ENCODE measurements at places on chromosomes 3 and 15.

DNA sequence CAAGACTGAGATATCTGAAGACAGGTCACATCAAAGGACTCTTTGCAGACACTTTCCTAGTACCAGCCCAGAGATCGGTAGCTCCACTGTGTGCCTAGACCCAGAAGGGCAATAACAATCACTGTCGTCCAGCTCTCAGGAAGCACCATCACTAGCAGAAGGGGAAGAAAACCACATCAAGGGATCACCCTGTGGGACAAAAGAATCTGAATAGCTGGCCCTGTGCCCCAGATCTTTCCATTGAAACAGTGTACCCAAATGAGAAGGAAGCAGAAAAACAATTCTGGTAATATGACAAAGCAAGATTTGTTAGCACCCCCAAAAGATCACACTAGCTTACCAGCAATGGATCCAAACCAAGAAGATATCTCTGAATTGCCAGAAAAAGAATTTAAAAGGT, 404.4 kb upstream of the NECTIN3 start:
- DNase-seq, result no peak

DNA sequence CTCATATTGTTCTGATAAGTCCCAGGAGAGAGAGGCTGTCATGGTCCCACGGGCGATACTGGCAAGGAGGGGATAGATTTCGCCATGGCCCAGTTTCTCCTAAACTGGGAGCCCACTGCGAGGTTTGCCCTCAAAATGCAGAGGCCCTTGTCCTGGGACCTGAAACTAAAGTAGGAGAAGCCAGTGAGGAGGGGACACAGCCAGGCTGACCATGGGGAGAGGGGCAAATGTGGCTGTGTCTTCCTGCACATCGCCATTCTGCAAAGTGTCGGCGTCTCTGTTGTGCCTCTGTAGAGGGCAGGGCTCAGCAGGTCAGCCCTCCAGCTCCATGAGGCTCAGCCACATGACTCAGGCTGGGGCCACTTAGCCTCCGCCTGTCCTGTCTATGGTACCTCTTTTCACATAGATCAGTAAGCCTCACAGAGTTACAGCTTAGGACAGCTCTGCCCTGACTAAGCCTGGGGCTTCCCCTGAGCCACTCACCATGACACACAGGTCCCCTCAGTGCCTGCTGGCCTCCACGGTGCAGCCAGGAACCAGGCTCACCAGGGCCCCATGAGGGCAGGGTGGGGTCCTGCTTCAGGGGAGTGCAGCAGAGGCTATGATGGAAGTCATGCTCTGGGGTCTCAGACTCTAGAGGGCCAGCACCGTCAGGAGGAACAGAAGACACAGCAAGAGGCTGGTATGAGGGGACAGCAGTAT, 28.6 kb upstream of the PLXNA1 start:
- DNase-seq, result no peak

DNA sequence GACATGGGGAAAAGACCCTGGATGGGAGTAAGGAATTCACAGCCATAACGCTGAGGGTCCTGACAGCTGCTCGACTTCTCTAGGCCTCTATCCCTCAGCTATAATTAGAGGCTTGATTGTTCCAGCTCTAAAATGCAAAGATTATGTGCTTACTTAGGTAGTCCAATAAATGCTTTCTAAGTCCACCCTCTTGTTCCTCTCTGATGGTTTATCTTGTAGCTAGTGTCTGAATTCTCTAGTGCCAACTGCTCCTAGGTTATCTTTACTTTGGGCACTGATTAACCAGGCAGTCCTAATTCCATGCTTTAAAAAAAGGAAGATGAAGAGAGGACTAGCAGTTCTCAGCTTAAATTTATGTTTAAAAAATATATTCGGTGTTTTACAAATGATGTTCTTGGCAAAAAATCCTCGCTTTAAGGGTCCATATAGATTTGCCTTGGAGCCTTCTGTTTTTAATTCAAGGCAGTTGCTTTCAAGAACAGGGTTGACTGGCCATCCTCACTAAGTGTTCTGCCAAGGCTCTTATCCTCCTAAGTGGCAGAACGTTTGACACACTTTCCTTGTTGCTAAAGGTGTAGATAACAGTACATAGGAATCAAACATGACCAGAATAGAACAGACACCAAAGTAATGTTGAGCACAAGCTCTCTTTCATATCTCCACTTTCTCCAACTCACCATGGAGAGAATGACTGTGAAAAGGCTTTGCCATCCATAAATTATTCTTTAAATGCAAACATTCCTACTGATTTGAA, 60.6 kb downstream of the THRB start:
- DNase-seq, result no peak

DNA sequence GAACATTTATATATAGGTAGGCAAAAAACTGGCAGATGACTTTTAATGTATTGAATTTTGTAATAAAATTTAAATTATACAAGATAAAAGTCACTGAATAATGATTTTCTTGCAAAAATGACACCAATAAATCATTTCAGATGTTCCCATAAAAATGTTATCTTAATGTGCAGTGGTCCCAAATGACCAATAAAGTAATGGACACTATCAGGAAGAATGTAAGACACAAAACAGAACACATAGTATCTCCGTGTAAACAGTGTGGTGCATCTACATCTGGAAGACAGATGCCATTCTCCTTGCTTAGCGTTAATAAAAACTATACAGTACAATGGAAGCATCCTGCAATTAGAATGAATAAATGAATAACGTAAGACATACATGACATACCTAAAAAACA, 41.5 kb downstream of the FGF7 start:
- no peak for DNase-seq

GRCh38 chr3:71134521-71134920, 449.0 kb downstream of the FOXP1 start:
- DNase-seq, result no peak

DNA sequence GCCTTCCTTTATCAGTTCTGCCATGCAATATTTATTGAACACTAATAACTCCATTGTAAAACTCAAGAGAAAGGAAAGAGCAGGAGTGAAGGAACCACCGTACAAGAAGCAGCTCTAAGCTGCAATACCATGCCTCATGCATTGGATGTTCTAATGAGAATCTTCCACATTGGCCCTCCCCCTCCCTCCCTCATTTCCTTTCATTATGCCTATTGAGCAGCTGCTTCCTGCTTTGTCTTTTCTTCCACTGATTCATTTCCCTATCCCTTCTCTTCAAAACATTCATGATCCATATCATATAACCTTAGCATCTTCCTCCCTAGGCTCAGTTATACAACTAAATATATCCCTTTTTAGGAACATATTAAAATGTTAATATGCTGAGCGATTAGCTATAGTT, 698.7 kb upstream of the GOLIM4 start:
- peak; percentile 35 for DNase-seq

DNA sequence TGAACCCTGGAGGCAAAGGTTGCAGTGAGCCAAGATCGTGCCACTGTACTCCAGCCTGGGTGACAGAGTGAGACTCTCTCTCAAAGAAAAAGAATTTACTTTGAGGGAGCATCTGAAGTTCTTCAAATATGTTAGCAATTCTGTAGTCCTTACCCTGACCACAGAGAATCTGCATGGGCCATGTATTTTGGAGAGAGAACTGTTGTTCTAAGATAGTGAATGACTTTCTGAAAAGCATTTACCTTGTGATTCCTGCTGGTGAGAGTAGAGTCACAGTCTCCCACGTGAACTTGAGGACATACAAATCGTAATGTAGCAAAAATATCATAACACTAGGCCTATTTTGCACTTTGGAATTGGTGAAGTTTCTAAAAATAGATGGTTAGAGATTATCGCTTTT, 3.9 kb downstream of the BRK1 start:
- DNase-seq, result no peak

DNA sequence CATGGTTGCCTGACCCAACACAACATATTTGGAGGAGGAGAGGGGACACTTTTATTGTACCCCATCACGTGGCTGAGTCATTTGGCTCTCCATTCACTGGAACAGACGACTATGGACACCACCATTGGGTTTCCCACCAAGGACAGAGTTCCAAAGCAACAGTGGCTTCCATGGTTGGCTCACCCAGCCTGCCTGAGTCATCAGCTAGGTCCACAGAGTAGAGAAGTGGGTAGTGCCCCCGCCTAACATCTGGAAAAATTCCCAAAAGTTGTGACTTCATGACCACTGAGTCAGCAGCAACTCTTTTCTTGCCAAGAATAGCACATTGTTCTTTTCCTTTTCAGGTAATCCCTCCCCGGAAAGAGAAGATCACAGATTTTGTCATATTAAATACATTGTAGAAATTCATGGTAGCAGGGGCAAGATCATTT, 3.0 kb upstream of the PPP1R2 start:
- peak; percentile 92 for DNase-seq

GRCh38 chr15:88615303-88616107, 5.6 kb upstream of the AEN start:
- no peak for DNase-seq

DNA sequence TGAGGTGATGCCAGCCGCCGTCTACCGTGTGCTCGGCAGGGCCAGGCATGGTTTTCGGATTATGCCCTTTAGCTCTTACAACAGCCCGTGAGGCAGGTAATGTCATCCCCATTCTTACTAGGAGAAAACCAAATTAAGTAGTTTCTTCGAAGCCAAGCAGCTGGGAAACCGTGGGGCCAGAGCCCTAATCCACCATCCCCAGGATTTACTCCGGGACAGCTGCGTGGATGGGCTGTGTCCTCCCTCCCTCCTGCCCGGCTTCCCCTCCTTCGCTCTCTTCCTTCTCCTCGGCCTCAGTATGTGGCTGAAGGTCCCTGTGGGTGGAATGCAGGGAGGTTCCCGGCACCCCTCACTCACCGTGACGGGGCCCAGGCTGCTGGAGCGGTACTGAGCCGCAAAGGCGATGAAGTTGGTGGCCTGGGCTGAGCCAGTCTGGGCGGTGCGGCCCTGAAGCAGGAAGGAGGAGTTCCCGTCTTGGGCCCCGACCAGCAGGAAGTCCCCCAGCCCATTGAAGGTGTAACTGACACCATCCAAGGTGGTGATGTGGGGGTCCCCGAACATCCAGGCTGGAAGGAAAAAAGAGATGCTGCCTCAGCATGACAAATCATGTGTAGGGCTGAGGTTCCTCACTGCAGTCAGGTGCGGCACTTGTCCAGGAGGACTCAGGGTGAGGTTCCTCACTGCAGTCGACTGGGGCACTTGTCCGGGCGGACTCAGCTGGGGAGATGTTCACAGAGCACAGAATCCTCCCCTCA, 42.5 kb downstream of the MUC20 start:
- DNase-seq, result no peak

DNA sequence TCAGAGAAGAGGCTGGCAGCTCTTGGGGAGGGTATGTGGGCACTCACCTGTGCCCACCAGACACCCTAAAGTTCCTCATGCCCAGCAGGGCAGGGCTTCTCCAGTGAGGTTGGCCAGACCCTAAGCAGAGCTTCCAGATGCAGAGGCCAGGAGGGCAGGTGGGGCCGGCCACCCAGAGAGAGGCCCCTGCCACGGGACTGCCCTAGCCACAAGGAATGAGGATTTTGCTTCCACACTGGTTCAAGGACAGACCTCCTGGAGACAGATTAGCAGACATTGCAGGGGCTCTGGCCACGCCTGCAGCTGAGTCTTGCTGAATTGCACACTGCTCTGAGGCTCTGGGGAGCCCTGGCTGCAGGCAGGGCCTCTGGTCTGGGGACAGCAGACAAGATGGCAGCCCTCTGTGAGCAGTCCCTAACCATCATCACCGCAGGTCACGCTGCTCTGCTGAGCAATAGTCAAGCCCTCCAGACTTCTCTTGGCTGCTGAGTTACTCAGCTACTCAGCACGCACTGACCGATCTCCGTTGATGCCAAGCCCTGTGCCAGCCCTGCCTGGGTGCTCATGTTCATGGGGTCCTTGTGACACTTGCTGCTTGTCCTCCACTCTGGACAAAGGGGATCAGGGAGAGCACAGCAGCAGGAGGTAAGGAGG, 117.4 kb upstream of the ABHD17C start:
- no peak for DNase-seq

DNA sequence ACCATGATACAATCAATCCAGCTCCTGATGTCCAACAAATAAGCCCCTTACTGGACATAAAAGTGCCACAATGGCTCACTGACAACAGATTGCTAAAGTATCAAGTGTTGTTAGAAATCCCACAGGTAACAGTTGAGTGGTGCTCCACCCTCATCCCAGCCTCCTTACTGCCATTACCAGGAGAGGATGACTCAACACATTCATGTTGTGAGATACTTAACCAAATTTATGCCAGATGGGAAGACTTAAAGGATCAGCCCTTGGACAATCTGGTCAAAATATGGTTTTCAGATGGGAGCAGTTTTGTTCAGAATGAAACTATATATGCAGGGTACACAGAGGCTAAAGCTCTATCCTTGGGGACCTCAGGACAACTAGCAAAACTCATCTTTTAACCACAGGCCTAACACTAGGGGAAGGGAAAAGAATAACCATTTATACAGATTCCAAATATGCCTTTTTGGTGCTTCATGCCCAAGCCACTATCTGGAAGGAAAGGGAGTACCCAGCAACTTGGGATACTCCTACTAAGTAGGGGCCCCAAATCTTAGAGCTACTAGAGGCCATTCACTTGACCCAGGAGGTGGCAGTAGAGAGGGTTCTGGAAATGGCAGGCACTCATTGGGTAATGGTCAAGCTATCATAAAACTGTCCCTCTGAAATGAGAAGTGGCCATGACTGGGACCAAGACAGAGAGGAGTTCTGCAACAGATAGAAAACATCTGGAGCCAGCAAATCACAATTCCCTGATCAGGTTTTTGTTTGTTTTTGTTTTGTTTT, 6.9 kb upstream of the ZNF662 start:
- no peak for DNase-seq

- DNase-seq, result peak; percentile 2
Observed at GRCh38 chr3:117130222-117130621, 420.6 kb downstream of the TUSC7 start.

GRCh38 chr15:64279131-64279530, 76.8 kb downstream of the CSNK1G1 start:
- no peak for DNase-seq

DNA sequence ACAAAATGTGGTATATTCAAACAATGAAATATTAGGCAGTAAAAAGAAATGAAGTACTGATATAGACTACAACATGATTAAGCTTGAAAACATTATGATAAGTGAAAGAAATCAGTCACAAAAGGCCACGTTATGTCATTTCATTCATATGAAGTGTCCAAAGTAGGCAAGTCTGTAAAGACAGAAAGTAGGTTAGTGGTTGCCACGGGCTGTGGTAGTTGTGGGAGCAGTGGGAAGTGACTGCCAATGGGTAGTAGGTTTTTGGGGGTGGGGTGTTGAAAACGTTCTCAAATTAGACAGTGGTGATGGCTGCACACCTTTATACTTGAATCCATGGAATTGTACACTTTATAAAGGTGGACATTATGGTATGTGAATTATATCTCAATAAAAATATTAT, 12.1 kb downstream of the GALNT15 start:
- DNase-seq, result no peak
